Fibroblast of lung (primary cell): ENCODE measurements at places on chromosomes 11 and 22. TPM values are rescaled to one million over a fixed set of nuclear protein-coding genes. Genes with fewer than 3 reads are reported as not detected.

Gene SLC15A3
- 5.8 and 10.5 TPM in 2 replicates for polyA plus RNA-seq

Gene PHRF1
- polyA plus RNA-seq: 5.9 and 9.7 TPM in 2 replicates

Gene OR2AG2
- 0.03 and 0.26 TPM in 2 replicates for polyA plus RNA-seq

Gene IL10RA
- polyA plus RNA-seq: 0.36 TPM in 1 of 2 replicates, not detected in the other

Gene SLC29A2
- 0.15 and 1.7 TPM in 2 replicates for polyA plus RNA-seq

Gene SLC22A6
- polyA plus RNA-seq: not detected in 2 replicates

Gene MAPK1
- 133 and 134 TPM in 2 replicates for polyA plus RNA-seq

Gene ME3
- polyA plus RNA-seq: 8.8 and 9.6 TPM in 2 replicates

Gene FGF4
- not detected in 2 replicates for polyA plus RNA-seq

Gene POU2AF3
- 0.07 TPM in 1 of 2 replicates, not detected in the other for polyA plus RNA-seq

Gene BIRC3
- polyA plus RNA-seq: 0.58 and 0.66 TPM in 2 replicates

Gene GALR3
- not detected in 2 replicates for polyA plus RNA-seq

Gene MPPED2
- 0.02 and 0.03 TPM in 2 replicates for polyA plus RNA-seq

Gene UCP3
- polyA plus RNA-seq: 0.11 and 0.18 TPM in 2 replicates

Gene SYT12
- polyA plus RNA-seq: 0.07 TPM in 1 of 2 replicates, not detected in the other

DNA sequence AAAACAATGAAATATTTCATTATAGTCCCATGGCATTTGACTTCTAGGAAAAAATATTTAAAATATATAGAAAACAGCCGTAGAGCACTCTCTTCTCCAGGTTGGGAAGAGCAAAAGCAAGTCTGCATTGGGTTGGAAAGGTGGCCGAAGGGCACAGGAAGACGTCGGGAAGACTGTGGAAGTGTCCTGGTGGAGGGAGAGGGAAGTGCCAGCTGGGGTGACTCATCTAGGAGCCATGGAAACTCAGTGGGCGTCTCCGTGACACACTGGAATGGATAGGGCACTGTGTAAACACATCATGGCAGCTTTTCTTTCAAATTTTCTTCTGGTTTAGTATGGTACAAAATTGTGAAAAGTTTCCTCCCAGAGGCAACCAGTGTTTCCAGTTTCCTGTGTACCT lies 12.7 kb downstream of the GTPBP1 start:
- DNase-seq: peak; percentile 77

- DNase-seq: no peak
Measured at GRCh38 chr11:31102875-31103274, 266.7 kb downstream of the DCDC1 start.

DNA sequence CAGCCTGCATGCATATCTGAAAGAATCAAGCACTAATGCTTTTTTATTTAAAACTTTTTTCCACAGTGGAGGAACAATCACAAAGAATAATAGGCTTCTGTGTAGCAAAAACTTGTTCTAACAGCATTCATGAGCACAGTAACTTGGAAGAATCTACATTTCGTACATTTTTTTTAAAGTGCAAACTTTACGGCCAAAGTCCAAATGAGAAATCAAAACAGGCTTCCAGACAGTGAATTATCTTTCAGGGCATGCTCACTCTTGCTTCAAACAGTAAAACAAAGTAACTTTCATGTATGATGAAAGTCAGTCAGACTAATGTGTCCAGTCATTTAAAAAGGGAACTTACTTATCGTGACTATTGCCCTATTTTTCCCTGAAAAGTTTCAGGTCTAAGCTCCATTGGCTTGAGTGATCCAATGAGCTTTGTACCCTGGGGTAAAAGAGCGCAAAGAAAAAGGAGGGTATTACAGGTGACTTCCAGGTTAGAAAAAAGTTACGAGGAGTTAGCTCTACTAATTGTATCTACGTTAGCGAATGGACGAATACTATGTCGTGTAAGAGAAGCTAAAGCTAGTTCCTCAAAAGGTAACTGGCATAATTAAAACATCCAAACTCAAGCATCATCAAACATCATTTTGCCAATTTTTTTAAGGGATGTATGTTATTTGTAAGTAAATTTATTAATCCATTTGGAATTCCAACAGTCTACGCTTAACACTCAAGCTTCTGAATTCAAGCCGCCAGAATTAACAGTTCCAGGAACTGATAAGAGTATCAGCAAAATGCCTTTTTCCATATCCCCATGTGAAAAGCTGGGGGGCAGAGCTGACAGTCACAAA lies 1.7 kb downstream of the PICALM start:
- DNase-seq: no peak

- no peak for DNase-seq
Measured at GRCh38 chr11:36131721-36132397, 157.4 kb downstream of the COMMD9 start.

- DNase-seq: peak; percentile 93
Measured at GRCh38 chr11:67033661-67034166, 10.8 kb downstream of the SYT12 start.

- DNase-seq: no peak
Measured at GRCh38 chr11:121199516-121199915, 93.1 kb upstream of the SC5D start.

GRCh38 chr11:122746050-122746478 lies 90.5 kb downstream of the UBASH3B start:
- DNase-seq: no peak

DNA sequence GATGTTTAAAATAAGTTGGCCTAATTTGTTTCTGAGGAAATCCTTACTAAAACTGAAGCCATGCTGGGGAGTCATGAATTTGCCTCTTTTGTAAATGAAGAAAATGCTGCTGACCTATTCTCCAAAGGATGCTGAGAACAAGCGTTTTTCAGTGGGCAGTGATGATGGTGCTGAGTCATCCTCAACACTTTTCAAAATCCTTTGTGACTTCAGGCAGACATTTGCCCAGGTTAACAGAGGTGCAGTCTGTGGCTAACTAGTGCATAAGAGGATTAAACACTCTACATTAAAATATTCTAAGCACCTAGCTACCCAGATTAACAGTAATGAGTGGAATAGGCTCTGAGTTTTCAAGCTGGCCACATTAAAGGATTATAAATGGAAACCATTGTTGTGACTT lies 509.0 kb downstream of the DLG2 start:
- no peak for DNase-seq

GRCh38 chr11:5674391-5674790 lies 10.5 kb downstream of the TRIM5 start:
- no peak for DNase-seq

- DNase-seq: no peak
Measured at GRCh38 chr11:90803831-90804230, 581.0 kb upstream of the CHORDC1 start.

GRCh38 chr11:1625541-1625940 lies 3.6 kb upstream of the KRTAP5-4 start:
- DNase-seq: no peak

- no peak for DNase-seq
Measured at GRCh38 chr11:77101043-77101537, 1.6 kb upstream of the OMP start.

DNA sequence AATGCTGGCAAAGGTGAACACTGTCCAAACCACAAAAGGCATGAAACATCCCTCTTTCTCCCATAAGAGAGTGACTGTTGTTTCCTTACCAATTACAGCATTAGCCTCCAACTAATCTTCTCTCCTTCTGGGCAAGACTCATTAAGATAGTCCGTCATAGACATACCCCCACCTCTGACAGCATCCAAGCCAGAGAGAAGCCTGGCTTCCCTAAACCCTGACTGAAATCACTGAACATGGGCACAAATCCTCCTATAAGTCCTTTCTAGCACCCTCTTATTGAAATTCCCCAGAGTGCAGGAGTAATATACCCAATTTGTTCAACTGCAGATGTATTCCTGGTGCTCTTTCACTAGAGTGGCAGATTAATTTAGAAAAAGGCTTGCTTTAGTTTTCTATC lies 1.7 kb upstream of the RNASEH2C start:
- DNase-seq: no peak

- peak; percentile 31 for DNase-seq
Measured at GRCh38 chr11:47918882-47919495, 61.4 kb upstream of the PTPRJ start.

DNA sequence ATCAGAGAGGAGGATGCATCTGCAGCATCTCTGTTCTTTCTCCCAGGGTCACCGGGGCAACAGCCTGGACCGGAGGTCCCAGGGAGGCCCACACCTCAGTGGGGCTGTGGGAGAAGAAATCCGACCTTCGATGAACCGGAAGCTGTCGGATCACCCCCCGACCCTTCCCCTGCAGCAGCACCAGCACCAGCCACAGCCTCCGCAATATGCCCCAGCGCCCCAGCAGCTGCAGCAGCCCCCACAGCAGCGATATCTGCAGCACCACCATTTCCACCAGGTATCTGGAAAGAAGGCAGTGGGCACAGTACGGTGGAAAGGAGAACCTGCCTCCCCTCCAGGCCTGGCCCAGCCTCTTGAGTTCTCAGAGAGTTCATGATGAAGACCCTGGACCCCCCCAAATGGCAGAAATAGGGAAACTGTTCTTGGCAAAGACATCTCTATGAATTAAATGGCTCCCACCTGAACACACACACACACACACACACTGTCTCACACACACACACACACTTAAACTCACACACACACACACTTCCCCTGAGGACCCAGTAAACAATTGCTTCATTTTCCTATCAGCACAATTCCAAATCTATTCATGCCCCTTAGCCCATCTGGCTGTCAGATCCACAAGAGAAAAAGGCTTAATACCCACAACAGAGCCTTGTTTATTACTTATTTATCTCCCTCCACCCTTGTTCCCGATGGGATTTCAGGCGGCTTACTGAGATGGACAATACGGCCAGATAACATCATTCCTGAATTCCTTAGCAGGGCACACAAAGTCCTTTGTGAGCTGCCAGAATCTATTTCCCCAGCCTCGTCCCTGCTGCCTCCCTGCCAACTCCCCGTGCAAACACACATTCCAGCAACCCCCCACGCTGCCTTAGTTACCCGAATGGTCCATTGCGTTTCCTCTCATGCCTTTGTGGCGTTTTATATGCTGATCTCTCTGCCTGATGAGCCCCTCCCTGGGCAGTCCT lies 8.1 kb downstream of the TMA7B start:
- DNase-seq: no peak

GRCh38 chr11:110242188-110242587 lies 54.2 kb downstream of the RDX start:
- no peak for DNase-seq

GRCh38 chr11:73467505-73467904 lies 91.3 kb downstream of the RELT start:
- DNase-seq: no peak

GRCh38 chr11:75968021-75968625 lies 153.1 kb downstream of the UVRAG start:
- DNase-seq: peak; percentile 74

DNA sequence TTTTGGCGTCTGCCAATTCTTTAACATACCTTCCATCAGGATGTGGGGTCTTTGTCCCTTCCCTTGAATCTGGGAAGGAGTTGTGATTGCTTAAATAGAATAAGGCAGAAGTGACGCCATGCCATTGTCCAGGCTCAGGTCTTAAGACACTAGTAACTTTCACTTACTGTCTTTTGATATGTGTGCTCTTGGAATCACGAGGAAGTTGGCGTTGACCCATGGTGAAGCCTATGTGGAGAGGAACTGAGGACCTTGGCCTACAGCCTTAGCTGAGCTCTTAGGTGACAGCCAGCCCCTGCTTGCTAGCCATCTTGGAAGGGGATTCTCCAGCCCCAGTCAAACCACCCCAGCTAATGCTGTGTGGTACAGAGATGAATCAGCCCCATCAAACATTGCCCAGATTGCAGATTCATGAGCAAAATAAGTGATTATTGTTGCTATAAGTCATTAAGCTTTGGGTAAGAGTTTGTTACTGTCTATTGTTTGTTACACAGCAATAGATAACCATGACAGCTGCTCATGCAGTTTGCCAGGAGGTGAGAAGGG lies 17.6 kb upstream of the CLPB start:
- no peak for DNase-seq

GRCh38 chr22:49967706-49968208 lies 7.2 kb downstream of the PIM3 start:
- no peak for DNase-seq

DNA sequence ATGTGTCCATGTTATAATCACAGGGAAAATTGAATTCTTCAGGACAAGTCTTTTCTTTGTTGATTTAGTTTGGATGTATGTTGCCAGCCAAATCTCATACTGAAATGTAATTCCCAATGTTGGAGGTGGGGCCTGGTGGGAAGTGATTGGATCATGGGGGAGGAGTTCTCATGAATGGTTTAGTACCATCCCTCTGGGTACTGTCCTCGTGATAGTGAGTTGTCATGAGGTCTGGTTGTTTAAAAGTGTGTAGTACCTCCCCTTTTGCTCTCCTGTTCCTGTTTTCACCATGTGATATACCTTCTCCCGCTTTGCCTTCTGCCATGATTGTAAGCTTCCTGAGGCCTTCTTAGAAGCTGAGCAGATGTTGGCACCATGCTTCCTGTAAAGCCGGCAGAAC lies 100.3 kb downstream of the CCDC81 start:
- no peak for DNase-seq

DNA sequence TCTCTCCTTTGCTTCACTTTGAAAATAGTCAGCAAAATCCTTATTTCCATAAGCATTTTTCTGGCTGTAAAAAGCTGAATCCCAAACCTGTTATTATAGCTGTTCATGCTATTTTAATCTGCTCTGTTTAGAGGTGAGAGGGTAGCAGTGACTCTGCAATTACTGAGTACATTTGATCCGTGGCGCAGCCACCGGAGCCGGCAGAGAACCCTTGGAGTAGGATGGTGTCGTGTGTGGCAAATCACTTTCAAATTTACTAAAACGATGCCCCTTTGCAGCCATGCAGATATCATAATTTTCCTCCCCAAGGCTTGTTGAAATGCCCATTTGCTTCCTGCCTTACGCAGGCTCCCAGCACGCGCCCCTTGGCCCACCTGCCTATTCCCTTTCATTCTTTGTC lies 69.6 kb downstream of the ZBTB16 start:
- no peak for DNase-seq

DNA sequence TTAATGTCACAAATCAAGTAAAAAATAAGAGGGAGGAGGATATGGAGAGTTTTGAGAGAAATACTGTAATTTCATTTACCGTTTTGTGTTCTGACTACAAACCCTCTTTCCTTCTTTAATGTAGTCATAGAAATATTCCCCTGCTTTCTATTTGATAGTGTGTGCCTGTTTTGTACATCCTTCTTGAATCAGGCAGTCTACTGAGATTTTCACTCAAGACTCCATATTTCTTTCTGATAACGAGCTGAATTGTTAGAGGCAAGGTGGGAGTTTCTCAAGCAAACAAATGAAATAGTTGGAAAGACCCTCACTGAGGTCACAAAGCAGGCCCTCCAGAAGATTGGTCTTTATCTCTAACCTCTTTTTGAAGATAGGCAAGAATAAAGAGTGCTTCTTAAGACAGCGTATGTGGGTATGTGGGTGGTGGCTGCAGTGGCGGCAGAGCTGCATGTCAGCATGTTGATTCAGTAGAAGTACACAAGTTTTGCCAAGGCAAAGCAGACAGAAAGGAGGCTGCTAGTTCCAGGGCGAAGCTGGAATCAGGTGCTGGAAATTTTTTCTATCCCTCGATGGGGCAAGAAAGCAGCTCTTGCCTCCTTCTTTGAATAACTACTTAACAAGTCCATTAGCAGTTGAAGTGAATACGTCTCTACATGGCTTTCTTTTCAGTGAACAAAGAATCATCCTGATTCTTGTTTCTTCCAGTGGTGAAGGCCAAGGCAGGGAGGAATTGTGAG lies 164.2 kb downstream of the FAM76B start:
- peak; percentile 12 for DNase-seq

- DNase-seq: no peak
Measured at GRCh38 chr11:125807909-125808308, 20.0 kb downstream of the PATE3 start.

GRCh38 chr22:46052801-46053562 lies 76.0 kb upstream of the WNT7B start:
- DNase-seq: peak; percentile 51

- DNase-seq: no peak
Measured at GRCh38 chr11:108453207-108453835, 14.0 kb downstream of the C11orf65 start.

GRCh38 chr11:72237112-72237931 lies 6.7 kb downstream of the PHOX2A start:
- DNase-seq: no peak
